Stimulated activated effector memory CD8-positive, alpha-beta T cell treated with anti-CD3 and anti-CD28 coated beads, Interleukin-12 subunit alpha, Interleukin-12 subunit beta, amount 100 ng/mL, for 72 hours (primary cell): ENCODE measurements at places on chromosomes 7 and 10.

GRCh38 chr7:80957226-80957777, 38.5 kb upstream of the SEMA3C start:
- no peak for DNase-seq

- DNase-seq = no peak
Observed at GRCh38 chr10:61063901-61064300, 119.9 kb upstream of the RHOBTB1 start.

DNA sequence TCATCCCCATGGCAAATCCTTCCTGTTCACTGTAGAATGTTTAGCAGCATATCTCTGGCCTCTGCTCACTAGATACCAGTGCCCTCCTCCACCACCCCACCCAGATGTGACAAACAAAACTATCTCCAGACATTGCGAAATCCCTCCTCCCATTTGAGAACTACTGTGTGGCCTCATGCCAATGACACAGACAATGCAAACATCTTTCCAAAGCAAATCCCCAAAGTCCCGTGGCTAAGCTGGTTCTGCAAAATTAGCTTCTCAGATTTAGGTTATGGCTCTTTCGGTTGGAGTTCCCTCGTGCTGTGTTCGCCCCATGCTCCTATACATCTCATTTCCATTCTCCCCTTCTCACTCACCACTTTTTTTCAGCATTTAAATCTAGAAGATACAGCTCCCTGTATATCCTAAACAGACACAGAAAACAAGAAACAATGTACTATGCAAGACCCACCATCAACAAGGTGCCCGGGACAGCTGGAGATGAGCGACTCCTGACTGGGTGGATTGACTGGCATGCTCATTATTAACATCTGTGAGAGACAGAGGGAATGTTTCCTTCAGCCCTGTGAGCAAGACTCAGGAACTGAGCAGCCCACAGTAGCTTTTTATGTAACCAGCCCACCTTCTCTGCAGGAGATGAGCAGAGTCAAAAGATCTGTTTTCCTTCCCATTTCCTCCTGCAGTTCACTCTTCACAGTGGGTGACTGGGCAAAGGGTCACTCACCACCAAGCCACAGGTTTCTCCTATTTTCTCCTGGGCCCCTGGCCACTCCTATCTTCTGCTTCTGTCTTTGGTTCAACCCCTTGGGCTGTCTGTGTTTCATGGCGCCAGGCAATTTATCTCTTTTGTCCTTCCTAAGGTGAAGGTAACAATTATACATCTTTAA, 225.7 kb upstream of the AOAH start:
- no peak for DNase-seq

GRCh38 chr7:150663802-150664494, 21.6 kb upstream of the GIMAP2 start:
- no peak for DNase-seq

- no peak for DNase-seq
Observed at GRCh38 chr7:101618916-101619315, 10.2 kb downstream of the MYL10 start.

DNA sequence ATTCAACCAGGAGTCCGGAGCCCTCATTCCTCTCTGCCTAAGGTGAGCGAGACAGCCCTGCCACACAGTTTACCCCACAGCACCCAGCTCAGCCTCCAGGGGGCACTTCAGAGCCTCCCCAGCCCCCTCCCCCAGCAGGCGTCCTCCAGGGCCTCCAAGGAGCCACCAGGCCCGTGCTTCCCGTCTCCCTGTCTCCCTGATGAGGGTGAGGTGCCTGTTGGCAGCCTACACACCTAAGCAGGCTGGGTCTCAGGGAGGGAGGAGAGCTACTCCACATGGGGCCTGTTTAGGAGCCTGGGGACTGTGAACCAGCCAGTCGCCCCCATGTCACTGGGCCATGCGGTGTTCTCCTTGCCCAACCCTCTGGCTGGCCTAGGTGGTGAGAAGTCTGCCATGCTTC, 28.9 kb upstream of the TRIM8 start:
- no peak for DNase-seq

GRCh38 chr10:61120805-61121204, 176.8 kb upstream of the RHOBTB1 start:
- no peak for DNase-seq

DNA sequence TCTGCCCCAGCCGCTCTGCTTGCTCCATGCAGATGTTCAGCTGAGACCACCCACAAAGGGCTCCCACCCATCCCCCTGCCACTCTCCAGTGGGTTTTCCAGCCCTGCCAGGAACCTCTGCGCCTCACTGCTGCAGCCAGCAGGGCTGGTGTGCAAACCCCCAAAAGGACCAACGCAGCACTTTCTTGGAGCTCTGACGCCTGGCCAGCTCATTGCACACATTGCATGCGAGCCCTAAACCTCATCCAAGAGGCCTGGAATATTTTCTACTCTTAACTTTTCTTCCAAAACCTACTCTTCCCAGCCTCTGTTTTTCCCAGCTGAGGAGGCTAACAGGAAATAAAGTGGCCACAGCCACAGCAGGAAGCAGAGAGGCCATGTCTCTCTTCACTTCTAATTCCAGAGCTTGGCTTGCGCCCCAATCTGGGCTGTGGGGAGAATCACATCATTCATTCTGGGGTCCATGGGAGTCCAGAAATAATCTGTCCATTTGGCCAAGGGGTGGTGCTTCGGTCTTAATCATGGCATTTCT, 4.6 kb upstream of the FAM170B start:
- no peak for DNase-seq

GRCh38 chr7:23004247-23004520, 9.7 kb downstream of the HYCC1 start:
- no peak for DNase-seq

DNA sequence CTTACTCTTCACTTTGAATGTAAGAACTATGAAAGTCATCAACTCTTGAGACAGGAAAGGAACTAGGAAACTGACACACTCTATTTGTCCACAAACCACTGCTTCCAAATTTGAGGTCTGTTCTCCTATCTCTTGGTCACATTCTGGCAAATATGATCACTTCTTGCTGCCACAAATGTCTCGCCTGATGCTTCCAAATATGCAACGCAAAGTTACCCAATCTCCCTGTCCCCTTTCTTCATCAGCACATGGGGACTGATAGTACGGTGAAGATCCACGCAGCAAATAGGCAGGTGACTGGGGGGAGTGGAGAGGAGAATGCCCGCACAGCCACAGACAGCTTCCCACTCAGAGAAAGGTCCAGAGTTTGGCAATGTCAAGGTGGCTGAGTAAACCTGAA, 92.6 kb upstream of the TCF7L2 start:
- DNase-seq = no peak

- DNase-seq = no peak
Observed at GRCh38 chr7:44057849-44058758, 7.3 kb downstream of the PGAM2 start.

- DNase-seq = no peak
Observed at GRCh38 chr10:31897506-31897905, 31.1 kb downstream of the ARHGAP12 start.
